ENCODE measurements at places on chromosomes 7 and 10.

DNA sequence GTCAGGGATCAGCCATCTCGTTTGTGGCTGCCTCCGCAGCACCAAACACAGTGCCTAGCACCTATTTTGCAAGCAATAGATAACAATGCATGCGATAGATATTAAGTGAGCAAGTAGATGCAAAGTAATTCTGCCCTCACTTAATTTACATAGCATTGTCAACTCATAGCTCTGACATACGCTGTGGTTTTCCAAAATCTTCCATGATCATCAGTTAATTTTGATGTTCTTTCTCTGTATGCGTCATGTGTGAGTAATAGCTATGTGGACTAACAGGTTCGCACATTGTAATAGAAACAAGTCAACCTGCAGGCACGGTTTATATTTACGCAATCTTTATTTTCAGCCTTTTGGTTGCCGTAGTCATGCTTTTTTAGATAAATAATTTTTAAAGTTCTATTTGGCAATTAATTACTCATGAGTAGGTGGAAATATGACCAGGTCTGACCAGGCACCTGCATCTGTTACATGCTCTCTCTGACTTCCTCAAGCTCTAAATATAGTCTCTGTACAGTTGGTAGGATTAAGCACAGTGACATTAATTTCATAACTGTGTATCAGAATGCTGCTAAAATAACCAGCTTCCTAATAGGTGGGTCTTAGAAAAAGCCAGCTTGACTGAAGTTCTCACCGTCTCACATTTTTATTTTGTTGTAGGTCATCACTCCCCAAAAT is 13.3 kb downstream of the MAP3K8 start:
- peak; percentile 28 for DNase-seq

DNA sequence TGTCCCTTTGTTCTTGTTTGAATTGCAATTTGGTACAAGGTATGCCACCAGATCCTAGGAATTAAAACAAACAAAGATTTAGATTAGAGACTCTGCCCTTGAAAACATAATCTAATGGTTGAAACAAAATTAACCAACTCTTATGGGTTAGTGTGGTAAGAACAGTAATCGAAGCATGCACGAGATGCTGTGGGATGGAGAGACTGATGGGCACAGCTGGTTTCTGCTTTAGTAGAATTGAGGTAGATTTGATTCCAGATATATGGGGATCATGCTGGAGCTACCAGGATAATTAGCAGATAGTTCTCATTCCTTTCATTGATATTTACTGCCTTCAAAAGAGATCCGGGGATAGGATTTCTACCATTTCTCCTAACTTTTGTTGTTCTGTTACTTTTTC is 20.4 kb upstream of the SEMA4G start:
- DNase-seq: no peak

- no peak for DNase-seq
These were observed 120.2 kb upstream of the AMPH start for GRCh38 chr7:38751416-38751815.

DNA sequence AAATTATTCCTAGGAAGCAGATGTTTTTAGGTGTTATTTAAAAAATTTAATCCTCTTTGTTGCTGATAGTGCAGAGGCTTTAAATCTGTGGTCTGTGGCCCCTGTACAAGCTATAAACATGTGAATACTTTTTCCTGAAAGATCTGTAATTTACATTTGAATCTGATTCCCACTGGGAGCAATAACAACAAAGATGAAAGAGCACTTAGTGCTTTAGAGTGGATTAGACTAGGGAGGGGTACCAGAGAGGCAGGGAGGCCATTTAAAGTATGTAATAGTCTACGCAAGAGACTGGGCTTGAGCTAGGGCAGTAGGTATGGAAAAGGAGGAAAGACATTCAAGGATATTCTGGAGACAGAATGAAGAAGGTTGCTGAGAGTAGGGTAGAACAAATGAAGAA is 19.1 kb downstream of the BTRC start:
- no peak for DNase-seq

DNA sequence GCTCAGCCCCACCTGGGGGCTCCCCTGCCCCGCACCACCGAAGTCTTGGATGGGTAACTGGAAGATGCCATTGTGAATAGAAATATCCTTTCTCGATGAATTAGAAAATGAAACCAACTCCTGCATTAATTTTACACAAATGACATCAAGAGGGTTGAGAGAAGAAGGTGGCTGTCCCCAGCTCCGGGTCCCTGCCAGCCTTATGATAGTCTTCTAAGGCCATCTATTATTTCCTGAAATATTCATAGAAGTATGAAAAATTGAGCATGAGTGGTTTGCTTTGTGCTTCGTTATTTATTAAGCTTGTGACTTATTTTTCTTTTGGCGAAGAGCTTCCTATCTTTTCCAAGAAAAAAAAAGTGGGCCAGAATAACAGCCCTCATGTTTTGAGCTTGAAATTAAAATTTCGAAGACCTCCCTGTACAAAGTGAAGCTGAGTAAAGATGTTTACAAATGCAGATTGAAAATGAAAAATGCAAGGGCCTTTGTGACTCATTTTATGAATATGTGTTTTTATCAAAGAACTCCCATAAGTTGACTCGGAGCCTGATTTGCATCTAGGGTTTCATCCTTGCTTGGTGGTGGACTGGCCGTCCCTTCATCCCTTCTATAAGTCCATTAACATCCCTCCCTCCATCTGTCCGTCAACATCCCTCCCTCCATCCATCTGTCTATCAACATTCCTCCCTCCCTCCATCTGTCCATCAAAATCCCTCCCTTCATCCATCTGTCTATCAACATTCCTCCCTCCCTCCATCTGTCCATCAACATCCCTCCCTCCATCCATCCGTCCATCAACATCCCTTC is 20.5 kb upstream of the CFAP46 start:
- no peak for DNase-seq

- no peak for DNase-seq
These were observed 563.1 kb downstream of the LRMDA start for GRCh38 chr10:75994357-75995040.

- DNase-seq: no peak
These were observed 9.7 kb downstream of the GBX1 start for GRCh38 chr7:151157645-151158329.

GRCh38 chr10:104045151-104046089 is 40.3 kb downstream of the COL17A1 start:
- no peak for DNase-seq

DNA sequence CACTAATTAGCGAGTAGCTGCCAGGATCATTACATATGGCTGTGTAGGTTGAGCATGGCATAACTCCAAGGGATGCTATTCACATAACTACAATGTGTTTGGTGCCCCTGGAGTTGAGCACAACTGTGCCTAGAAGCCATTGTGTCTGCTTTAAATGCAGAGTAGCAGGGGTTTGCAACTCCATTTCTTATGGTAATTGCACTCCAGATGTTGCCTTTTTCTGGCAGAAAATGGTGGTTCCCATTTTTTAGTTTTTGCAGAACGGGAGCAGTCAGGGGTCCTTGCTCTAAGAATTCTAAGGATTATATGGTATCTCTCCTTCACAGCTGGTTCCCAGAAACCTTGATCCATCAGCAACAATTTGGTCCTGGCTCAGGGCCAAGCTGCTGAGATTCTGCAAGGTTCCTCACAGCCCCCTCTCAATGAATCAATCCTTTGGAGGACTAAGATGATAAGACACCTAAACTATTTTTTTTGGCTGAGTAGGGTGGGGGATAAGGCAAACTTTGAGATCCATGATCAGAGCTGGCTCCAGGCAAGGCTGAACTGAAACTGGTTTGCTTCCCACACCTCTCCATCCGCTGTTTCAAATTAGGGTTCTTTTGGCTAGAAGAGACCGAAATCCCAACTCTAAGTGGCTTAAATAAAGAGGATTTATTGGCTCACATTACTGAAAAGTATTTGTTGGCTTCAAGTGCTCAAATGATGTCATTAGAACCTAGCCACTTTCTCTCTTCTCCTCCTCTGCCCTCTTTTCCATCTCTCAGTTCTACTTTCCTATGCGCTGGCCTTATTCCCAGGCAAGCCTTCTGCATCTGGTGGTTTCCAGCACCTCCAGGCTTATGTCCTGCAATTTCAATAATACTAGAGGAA is 97.5 kb upstream of the CCDC6 start:
- DNase-seq: no peak

- DNase-seq: no peak
These were observed 119.9 kb upstream of the COL1A2 start for GRCh38 chr7:94274828-94275227.

- no peak for DNase-seq
These were observed 135.6 kb downstream of the LHPP start for GRCh38 chr10:124596962-124597845.

DNA sequence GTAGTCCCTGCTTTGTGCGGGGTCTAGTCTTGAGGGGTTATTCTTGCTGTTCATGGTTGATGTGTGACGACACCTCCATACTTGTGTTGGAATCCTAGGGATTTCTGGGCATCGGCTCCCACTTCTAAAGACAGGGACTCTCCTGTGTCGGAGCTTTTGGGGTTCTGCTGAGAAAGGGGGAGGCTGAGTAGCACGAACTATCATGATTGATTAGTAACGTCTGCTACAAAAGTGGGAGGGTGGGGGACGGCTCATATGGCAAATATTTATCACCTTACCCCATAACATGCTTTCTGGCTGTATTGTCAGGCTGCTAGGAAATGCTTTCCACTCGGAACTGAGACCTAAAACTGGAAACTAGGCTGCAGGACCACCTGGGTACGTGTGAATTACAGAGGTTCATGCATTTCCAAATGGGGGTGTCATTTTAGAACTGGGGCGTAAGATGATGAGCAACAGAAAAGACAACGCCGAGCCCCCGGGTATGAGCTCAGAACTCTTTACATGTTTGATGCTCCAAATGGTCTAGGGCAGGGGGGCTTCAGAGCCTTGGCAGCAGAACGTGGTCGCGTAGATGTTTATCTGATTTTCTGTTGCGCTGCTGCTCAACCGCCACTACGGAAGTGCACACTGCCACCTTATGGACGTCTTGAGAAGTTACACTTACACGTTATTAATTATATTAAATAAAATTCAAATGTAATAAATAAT is 15.1 kb upstream of the NME8 start:
- DNase-seq: peak; percentile 47

DNA sequence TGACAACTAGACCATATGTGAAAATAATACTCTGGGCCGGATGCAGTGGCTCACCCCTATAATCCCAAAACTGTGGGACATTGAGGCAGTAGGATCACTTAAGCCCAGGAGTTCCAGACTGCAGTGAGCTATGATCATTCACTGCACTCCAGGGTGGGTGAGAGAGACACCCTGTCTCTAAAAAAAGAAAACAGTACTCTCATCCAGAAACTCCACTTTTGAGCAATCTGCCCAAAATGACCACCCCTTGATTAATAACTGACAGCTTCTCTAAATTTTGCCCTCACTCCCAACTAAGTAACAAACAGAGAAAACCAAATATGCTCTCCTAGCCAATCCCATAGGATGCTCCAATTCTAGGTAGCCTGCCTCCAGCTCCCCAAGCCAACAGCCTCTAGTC is 62.5 kb upstream of the AKR1E2 start:
- DNase-seq: no peak

DNA sequence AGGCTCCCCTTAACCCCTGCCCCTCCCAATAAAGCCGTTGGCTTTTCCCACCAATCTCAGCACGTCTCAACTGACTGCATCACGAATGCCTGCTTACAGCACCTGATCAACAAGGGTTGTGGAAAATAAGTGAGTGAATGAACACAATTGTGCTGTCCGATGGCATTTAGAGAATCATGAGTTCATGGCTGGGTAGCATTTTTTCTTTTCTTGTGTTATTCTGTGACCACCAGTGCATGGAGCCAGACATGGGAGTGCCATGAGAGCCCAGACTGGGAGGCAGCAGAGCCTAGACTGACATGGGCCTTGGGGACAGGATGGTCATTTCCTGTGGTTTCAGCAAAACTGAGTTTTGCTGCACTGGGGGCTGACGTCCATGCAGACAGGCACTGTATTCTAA is 254.1 kb upstream of the IGFBP3 start:
- no peak for DNase-seq

DNA sequence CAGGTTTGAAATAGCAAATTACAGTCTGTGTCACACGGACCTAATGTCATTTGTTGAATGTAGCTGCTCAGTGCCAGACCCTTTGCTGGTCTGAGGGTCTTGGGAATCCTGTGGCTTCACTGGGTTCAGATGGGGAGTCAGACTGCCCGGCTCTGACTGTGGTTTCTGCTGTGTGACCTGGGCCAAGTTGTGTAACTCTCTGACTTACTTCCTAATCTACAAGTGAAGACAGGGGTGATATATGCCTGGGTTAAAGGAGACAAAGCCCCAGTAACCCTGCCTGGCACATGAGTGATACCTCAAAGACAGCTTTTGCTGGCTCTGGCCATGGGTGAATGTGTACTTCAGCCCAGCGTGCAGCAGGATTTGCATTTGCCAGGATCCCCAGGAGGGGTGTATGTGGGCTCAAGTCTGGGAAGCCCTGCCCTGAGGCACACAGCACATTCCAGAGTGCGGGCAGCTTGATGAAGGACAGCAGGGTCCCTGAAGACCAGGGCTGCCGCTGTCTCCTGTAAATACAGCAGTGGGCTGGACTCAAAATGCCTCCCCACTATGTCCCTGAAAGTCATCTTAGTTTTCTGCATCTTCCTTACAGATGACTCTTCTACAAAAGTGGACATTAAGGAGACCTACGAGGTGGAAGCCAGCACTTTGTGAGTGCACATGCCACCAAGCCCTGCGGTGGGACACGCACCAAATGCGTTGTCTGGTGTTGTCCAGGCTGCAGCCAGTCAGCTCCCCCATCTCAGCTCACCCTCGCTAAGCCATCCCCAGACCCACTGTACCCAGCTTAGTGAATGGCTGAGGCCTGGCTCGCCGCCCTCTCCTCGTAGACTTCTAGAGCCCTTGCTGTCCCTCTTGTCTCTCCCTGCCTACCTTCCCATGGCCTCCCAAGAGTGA is 16.4 kb downstream of the NACAD start:
- no peak for DNase-seq

DNA sequence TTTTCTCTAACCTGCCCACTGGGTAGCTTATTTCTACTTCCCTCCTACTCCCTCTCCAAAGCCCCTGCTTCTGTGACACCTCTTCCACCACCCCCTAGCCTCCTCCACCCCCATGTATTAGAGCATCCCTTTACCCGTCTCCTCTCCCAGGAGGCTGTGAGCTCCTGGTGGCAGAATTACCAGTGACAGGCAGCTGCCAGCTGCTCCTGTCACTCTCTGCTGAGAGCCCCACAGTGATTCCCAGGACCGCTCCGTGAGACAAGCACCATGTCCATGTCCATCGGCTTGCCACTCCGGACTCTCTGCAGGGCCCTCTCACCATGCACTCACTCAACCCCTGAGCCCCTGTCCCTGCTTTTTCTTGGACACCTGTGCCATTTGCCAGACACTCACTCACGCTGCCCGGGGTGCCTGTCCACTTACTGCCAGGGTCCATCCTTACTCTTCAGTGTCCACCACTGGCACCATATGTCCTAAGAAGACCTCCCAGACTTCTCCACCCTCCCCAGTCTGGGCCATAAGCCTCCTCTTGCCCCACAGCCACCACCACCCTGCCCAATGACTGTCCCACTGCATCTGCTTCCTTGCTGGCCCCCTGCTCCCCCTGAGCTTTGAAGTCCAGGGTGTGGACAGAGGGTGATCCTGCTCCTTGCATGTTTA is 9.8 kb downstream of the WDFY4 start:
- DNase-seq: no peak

All from activated T-cell treated with anti-CD3 and anti-CD28 coated beads, Interleukin-2, amount 50 U/mL, for 48 hours (primary cell).